ENCODE measurements at places on chromosomes 5 and 9. TPM values are rescaled to one million over a fixed set of nuclear protein-coding genes. Genes with fewer than 3 reads are reported as not detected.

- no peak for DNase-seq
Measured at GRCh38 chr5:33944543-33945132, 8.5 kb downstream of the RXFP3 start.

Gene TAS2R1
- not detected for total RNA-seq

Gene JAKMIP2
- total RNA-seq = not detected

Gene GPR151
- total RNA-seq = not detected

- DNase-seq = no peak
Measured at GRCh38 chr5:137275083-137275482, 224.0 kb downstream of the SPOCK1 start.

DNA sequence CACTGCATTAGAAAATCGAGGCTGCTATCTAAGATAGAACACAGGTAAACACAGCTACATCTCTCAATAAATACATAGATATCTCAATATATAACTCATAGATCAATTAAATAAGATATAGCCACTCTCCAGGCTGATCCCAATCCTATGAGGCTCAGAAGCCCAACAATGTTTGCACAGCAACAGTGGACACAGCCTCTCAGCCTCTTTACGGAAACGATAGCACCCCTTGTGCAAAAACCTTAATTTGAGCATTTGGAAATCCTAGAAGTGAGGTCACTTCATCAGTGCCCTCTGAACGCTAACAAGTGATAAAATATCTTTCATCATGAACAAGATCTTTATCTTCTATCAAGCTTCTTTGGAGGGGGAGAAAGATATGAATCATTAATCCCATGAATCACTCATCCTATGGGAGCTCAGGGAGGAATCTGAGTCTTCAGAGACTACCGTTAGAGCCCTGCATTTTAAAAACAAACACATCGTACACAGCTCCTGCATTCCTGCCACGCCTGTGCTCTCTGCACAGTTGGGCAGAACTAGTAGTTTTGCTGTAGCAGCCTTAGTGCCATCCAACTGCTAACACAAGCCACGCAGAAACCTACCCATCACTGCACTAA is 71.4 kb downstream of the MED27 start:
- DNase-seq = peak; percentile 43

Gene TXNDC8
- total RNA-seq = not detected

GRCh38 chr5:36180556-36181350 is 28.8 kb downstream of the SKP2 start:
- DNase-seq = no peak

GRCh38 chr5:41878173-41878572 is 7.9 kb upstream of the OXCT1 start:
- no peak for DNase-seq

Gene ADAMTSL1
- 67.7 TPM for total RNA-seq

Gene PTPN3
- 2.8 TPM for total RNA-seq

Measured in MG63 (cell line).